ENCODE measurements at places on chromosomes 3 and 15.

DNA sequence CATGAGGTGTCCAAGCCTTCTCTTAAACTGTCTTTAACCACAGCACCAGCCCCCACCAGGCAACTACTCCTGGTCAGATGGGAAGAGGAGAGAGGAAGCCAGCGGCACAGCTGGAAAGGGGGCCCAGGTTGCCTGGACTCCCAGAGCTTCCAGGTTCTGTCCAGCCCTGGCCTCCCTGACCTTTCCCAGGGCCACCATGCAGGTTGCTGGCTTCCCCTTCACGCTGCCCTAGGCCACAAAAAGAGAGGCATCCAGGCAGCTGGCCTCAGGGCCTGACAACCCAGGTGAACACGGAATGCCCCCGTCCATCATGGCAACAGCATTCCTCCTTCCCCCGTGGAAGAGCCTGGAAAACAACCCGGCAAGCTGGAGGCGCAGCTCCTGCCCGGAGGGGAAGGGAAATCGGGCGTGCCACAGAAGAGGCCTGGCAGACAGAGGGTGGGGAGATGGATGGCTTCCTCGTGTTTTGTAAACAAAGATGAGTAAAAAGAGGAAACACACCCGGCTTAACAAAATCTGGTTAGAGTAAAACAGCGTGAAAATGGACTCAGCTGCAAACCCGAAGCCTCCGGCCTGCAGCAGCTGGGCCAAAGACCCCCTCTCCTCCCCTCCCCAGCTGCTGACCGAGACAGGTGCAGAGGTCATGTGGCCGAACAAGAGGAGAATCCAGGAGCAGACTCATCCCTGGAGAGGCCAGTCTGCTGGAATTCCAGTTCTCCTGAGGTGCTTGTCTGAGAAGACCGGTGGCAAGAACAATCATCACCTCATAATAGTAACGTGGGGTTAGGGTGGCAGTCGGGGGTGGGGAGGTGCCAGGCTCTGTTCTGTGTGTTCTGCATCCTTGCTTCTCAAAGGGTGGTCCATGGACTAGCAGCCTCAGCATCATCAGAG lies 15.5 kb downstream of the BMF start:
- no peak for DNase-seq

DNA sequence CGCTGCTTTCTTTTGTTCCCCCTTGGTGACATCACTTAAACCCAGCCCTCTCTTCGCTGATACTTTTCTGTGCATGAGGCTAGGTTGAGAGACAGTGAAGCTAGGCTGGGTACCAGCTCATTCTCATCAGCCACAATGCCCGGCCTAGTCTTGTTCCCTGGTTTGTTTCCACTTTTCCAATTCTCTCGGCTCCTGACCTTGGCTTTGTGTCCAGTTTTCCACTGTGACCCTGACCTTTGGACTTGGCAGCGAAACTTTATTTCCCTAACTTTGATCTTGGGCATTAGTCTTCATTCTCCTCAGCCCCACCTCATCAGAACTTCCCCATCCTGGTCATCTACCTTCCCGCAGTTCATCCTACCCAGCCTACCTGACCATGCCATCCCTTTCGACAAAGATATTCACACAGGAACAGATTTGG lies 908 bp upstream of the ADPGK start:
- no peak for DNase-seq

DNA sequence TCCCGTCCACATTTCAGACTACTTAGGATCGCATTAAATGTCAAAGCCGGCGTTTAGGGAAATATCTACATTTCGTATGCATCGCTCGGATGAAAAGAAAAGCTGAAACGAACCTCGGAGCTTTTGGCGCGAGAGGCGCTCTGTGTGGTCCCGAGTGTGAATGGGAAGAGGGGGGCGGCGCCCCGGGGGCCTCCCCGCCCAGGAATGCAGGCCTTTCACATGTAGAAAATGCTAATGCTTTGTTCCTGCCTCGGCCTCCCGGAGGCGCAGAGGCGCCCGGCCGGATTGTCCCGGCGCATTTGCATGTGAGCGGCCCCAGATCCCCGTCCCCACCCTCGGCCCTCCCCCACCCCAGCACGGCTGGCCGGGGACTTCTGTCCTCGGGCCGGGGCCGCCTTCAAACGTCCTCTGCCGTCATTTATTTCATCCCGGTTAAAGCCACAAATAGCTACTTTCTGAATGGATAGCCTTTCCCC lies 37.0 kb upstream of the TRIM71 start:
- DNase-seq: no peak

GRCh38 chr3:184423561-184423960 lies 43.7 kb downstream of the CHRD start:
- DNase-seq: no peak

DNA sequence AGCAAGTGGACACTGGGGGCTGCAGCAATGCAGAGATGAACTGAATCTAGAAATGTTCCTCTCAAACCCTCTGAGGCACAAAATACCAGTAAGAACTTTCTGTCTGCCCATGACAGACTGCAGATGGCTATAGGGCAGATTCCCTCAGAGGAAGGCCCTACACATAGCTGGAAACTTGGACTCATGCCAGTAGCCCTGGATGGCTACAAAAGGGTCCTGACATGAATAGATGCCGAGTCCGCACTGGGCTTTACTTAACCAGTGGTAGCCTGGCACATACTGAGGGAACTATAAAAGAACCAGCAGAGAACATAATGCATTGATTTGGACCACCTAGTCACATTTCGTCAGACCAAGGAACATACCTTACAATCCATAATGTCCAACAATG lies 66.7 kb downstream of the C3orf80 start:
- DNase-seq: no peak

DNA sequence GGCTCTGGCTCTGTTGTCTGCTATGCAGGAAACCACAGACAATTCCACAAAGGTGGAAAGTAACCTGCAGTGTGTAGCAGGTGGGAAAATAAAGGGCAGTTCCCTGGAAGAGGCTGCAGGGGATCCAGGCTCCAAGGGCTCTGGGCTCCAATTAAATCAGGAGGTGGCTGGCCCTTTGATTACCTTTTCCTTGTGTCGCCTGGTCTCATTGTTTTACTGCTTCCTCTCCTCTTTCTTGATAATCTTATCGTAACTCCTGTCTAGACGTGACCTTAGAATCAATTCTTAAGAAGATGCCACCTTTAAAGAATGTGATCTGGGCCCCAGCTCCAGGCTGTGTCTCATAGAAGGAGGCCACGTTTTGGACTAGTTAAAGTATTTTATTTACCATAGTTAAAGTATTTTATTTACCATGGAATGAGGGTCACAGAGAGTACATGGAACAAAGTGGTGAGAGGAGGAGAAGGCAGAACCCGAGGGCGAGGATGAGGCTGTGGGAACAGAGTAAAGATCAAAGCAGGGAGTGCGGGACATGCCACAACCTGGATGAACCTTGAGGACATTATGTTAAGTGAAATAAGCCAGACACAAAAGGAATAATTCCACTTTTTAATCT lies 237.5 kb upstream of the STT3B start:
- no peak for DNase-seq

All from stimulated activated CD8-positive, alpha-beta memory T cell treated with anti-CD3 and anti-CD28 coated beads, Interleukin-12 subunit alpha, Interleukin-12 subunit beta, amount 100 ng/mL, for 4 hours (primary cell).